ENCODE measurements at places on chromosomes 2 and 18.

- no peak for DNase-seq
Measured at GRCh38 chr2:7007846-7008741, 90.9 kb downstream of the RNF144A start.

GRCh38 chr2:45229411-45229810, 220.2 kb upstream of the SIX2 start:
- DNase-seq: no peak

GRCh38 chr2:109069331-109070194, 59.4 kb upstream of the SH3RF3 start:
- no peak for DNase-seq

- no peak for DNase-seq
Measured at GRCh38 chr2:28974252-28974651, 6.8 kb upstream of the TOGARAM2 start.

GRCh38 chr2:172297950-172298349, 129.4 kb upstream of the ITGA6 start:
- peak; percentile 24 for DNase-seq

DNA sequence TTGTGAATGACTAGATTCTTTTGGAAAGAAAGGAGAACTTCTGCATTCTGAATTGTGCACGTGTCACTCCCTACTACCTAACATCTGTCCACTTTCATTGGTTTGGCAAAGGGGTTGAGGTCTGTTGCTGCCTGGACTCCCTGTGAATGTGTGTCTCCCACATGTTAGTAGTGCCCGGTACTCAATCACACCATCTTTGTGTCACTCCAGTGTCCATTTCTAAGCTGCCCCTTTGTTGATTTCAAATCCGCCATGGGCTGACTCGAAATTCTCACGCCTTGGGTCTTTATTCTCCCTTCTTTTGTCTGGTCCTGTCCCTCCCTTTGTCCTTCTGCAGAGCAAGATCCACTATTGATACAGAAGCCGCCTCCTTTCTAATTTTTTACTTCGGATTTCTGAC, 7.5 kb downstream of the DPYSL5 start:
- DNase-seq: no peak

DNA sequence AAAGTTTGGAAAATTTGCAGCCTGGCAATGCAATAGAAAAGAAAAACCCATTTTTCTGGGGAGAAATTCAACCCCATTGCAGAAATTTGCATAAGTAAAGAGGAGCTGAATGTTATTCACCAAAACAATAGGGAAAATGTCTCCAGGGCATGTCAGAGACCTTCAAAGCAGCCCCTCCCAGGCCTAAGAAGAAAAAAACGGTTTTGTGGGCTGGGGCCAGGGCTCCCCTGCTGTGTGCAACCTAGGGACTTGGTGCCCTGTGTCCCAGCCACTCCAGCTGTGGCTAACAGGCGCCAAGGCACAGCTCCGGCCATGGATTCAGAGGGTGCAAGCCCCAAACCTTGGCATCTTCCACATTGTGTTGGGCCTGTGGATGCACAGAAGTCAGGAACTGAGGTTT, 224.5 kb downstream of the TXNL1 start:
- no peak for DNase-seq
